ENCODE measurements at places on chromosomes 2 and 18.
A peak's percentile ranks its signal among the peaks of the same experiment; 100 is the strongest.

DNA sequence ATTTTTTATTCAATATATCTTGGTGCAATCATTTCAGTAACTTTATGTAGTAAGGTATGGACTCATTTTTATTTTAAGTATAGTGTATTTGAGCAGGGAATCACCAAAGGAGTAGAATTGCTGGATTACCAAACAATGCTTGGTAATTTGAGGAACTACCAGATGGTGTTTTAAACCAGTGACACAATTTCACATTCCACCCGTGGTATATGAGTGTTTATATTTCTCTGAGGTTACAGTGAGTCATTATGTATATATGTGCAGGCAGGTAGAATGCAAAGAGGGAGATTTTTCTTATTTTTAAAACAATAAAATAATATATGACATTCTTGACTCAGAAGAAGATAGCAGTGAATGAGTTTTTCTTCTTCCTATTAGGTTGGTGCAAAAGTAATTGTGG, 596.9 kb downstream of the DCC start:
- no peak overlapping the region for H3K4me3 ChIP-seq
- no peaks in the 10 kb centered on the region for H3K27me3 ChIP-seq
- H3K4me1 ChIP-seq = no peaks in the 10 kb centered on the region
- DNase-seq = no peak
- no peak overlapping the region for H3K27ac ChIP-seq
- no peaks in the 10 kb centered on the region for H3K36me3 ChIP-seq

DNA sequence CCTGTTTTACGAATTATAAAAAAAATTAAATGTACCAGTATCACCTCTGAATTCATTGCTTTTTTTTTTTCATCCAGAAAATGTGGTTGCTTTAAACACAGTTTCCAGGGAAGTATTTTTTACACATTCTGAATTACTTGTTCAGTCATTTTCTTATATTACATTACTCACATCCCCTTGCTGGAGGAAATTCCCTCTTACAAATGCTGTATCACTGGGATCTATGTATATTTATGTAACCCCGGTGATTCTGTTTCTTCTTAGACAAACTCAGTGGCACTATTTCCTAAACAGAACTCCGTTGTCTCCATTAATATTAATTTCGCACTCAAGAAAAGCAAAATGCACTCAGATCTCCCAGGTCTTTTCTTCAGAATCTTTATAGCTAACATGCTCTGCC, 1078.5 kb upstream of the ZEB2 start:
- no peaks in the 10 kb centered on the region for H3K4me1 ChIP-seq
- H3K36me3 ChIP-seq = no peaks in the 10 kb centered on the region
- no peak for DNase-seq
- H3K27ac ChIP-seq = no peak overlapping the region
- H3K27me3 ChIP-seq = no peaks in the 10 kb centered on the region

- H3K36me3 ChIP-seq = no peaks in the 10 kb centered on the region
- H3K4me3 ChIP-seq = no peak overlapping the region
- no peak overlapping the region for H3K27ac ChIP-seq
- no peak for DNase-seq
- H3K27me3 ChIP-seq = no peaks in the 10 kb centered on the region
- H3K4me1 ChIP-seq = no peaks in the 10 kb centered on the region
Measured at GRCh38 chr18:42527766-42528165, 572.7 kb downstream of the PIK3C3 start.

- no peak for DNase-seq
- H3K4me3 ChIP-seq = no peak overlapping the region
- H3K27ac ChIP-seq = no peak overlapping the region
- H3K36me3 ChIP-seq = no peaks in the 10 kb centered on the region
- H3K4me1 ChIP-seq = no peaks in the 10 kb centered on the region
Measured at GRCh38 chr2:215812966-215813365, 200.4 kb downstream of the MREG start.

DNA sequence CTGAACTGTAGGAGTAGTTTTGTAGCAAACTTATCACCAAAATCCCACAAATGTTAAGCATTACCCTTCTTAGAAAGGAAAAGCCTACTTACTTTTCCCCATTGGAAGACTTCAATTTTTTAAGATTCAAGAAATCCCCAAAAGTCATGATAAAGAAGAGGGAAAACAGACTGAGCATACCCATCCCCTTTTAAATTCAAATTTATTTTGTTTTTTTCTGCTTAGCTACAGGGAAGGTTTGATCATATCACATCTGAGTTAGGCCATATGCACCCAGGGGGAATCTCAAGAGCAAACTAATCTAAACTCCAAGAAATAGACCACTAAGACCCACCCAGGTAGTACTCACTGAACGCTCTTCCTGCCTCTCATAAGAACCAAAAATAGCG, 174.6 kb downstream of the TGIF1 start:
- no peaks in the 10 kb centered on the region for H3K27me3 ChIP-seq
- H3K4me3 ChIP-seq = no peak overlapping the region
- H3K36me3 ChIP-seq = no peaks in the 10 kb centered on the region
- DNase-seq = no peak
- peaks cover 5% of the 10 kb centered on the region for H3K4me1 ChIP-seq
- peak overlapping the region; percentile 70 for H3K27ac ChIP-seq

DNA sequence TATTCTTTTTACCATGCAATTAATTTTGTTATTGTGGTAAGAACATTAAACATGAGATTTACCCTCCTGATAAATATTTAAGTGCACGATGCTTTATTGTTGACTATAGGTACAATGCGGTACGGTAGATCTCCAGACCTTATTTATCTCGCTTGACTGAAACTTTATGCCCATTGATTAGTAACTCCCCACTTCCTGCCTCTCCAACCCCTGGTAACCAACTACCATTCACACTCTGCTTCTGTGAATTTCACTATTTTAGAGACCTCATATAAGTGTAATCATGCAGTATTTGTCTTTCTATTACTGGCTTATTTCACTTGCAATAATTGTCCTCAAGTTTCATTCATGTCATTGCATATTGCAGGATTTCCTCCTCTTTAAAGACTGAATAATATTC, 195.7 kb upstream of the ID2 start:
- no peaks in the 10 kb centered on the region for H3K36me3 ChIP-seq
- DNase-seq = no peak
- H3K4me1 ChIP-seq = no peaks in the 10 kb centered on the region
- no peaks in the 10 kb centered on the region for H3K27me3 ChIP-seq

GRCh38 chr2:18455236-18455862, 105.1 kb downstream of the RDH14 start:
- no peak for DNase-seq
- H3K4me1 ChIP-seq = no peaks in the 10 kb centered on the region
- no peak overlapping the region for H3K4me3 ChIP-seq
- no peak overlapping the region for H3K27ac ChIP-seq
- no peaks in the 10 kb centered on the region for H3K27me3 ChIP-seq
- no peaks in the 10 kb centered on the region for H3K36me3 ChIP-seq

GRCh38 chr2:172461591-172462372, 34.4 kb downstream of the ITGA6 start:
- no peak overlapping the region for H3K4me3 ChIP-seq
- no peaks in the 10 kb centered on the region for H3K36me3 ChIP-seq
- peak overlapping the region; percentile 18 for H3K27ac ChIP-seq
- H3K27me3 ChIP-seq = no peaks in the 10 kb centered on the region
- DNase-seq = peak; percentile 73

DNA sequence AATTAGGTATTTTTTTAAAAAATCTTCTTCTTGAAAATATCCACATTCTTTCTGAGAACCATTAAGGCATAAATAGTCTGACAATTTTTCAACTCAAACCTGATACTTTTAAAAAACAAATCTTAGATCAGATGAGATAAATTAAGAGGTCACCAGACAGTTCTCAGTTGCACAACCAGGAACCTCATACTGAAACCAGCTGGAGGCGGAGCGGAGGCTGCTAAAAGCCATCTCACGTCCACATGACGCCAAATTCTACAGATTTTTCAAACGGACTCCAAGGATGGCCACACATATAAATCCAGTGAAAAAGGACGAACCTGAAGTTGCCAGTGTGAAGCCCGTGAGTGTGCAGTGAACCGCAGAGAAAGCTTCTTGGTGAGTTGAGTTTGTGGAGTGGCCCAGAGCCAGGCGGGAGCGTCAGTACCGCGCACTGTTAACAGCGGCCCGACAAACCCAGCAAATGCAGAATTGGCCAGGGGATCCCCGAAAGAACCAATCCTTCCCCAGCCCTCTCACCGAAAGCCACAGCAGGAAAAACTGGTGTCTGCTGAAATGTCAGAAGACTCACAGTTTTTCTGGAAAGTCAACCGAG, 53.1 kb upstream of the BBS5 start:
- H3K27me3 ChIP-seq = no peaks in the 10 kb centered on the region
- no peak overlapping the region for H3K4me3 ChIP-seq
- no peak for DNase-seq
- H3K36me3 ChIP-seq = no peaks in the 10 kb centered on the region

DNA sequence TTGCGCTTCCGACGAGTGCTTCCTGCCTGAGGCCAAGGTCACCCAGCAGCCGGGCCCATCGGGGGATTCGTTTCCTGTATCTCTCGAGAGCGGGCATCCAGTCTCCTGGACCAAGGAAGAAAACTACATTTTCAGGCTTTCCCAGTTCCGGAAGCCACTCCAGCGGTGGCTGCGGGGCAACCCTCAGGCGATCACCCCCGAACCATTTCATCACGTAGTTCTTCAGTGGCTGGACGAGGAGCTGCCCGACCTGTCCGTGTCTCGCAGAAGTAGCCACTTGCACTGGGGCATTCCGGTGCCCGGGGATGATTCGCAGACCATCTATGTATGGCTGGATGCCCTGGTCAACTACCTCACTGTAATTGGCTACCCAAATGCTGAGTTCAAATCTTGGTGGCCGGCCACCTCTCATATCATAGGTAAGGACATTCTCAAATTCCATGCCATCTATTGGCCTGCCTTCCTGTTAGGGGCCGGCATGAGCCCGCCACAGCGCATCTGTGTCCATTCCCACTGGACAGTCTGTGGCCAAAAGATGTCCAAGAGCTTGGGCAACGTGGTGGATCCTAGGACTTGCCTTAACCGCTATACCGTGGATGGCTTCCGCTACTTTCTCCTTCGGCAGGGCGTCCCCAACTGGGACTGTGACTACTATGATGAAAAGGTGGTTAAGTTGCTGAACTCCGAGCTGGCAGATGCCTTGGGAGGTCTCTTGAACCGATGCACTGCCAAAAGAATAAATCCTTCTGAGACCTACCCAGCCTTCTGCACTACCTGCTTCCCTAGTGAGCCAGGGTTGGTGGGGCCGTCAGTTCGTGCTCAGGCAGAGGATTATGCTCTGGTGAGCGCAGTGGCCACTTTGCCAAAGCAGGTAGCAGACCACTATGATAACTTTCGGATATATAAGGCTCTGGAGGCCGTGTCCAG, 1.0 kb downstream of the MARS2 start:
- H3K36me3 ChIP-seq = no peaks in the 10 kb centered on the region
- H3K27ac ChIP-seq = peak overlapping the region; percentile 20
- no peak for DNase-seq
- no peaks in the 10 kb centered on the region for H3K27me3 ChIP-seq
- peak overlapping the region; percentile 69 for H3K4me3 ChIP-seq
